Cardiac atrium fibroblast (primary cell): ENCODE measurements at places on chromosomes 1 and 21. TPM values are rescaled to one million over a fixed set of nuclear protein-coding genes. Genes with fewer than 3 reads are reported as not detected.

The PEX19 gene
- 39.0 and 41.8 TPM in 2 replicates for total RNA-seq

The ALPL gene
- total RNA-seq = 11.3 and 12.3 TPM in 2 replicates

The DPM3 gene
- total RNA-seq = 26.9 and 50.1 TPM in 2 replicates

The COL8A2 gene
- total RNA-seq = 1.4 and 1.5 TPM in 2 replicates
